Left lung (tissue), 14 donors: ENCODE measurements at places on chromosomes 11 and 22.

DNA sequence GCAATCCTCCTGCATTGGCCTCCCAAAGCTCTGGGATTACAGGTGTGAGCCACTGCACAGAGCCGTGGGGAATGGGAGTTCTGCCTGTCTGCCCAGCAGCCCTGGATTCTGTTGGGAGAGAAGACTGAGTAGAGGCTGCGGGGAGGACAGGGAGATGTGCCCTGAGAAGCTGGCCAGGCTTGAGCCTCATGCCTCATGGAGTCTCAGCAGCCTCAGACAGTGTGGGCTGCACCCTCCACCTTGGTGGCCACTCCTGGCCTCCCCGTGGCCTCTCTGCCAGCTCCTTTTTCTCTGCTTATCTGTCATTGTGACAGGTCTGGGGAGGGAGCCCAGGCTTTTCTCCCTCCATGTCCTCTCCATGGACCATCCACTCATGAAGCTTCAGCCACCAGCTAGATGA lies 43.2 kb downstream of the DKK3 start:
- no peak overlapping the region for H3K4me3 ChIP-seq
- no peak for DNase-seq
- H3K27ac ChIP-seq: no peak overlapping the region
- H3K36me3 ChIP-seq: no peaks in the 10 kb centered on the region
- peaks cover 6% of the 10 kb centered on the region for H3K4me1 ChIP-seq

GRCh38 chr22:36589856-36590255 lies 60.9 kb upstream of the EIF3D start:
- no peaks in the 10 kb centered on the region for H3K4me1 ChIP-seq
- peaks cover 74% of the 10 kb centered on the region for H3K27me3 ChIP-seq
- no peak overlapping the region for H3K27ac ChIP-seq
- DNase-seq: no peak

DNA sequence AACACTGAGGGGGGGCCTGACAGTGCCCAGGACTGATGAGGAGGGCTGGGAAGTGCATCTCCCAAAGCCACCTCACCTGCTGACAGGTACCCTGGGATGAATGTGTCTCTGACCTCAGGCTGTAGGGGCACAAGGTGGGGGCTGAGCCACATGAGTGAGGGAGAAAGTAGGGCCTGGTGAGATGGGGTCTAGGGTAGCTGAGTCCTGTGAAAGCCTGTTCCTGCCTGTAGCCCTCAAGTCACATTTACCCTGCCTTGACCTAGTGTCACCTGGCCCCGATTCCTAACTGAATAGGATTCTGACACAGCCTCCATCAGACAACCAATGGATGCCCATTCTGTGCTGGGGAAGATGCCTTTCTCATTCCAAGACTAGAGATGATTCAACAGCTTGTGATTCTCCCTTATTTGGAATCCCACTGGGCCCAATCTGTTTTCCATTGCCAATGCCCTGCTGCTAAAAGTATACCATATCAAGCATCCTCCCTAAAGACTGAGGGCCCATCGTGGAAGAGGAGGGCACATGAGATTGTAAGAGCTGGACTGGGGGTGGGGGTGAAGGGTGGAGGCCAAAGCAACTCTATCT lies 11.1 kb upstream of the RFPL1 start:
- no peak for DNase-seq
- no peaks in the 10 kb centered on the region for H3K36me3 ChIP-seq
- H3K4me1 ChIP-seq: no peaks in the 10 kb centered on the region

- no peak for DNase-seq
- H3K4me1 ChIP-seq: peaks cover 13% of the 10 kb centered on the region
- H3K27ac ChIP-seq: peak overlapping the region; percentile 86
- no peaks in the 10 kb centered on the region for H3K27me3 ChIP-seq
- no peaks in the 10 kb centered on the region for H3K36me3 ChIP-seq
Observed at GRCh38 chr22:23751441-23751996, 607 bp upstream of the ZNF70 start.

- H3K27me3 ChIP-seq: peaks cover 76% of the 10 kb centered on the region
- DNase-seq: peak; percentile 90
- H3K4me1 ChIP-seq: peaks cover 10% of the 10 kb centered on the region
- no peak overlapping the region for H3K27ac ChIP-seq
- no peaks in the 10 kb centered on the region for H3K36me3 ChIP-seq
- H3K4me3 ChIP-seq: peak overlapping the region; percentile 3
Observed at GRCh38 chr11:128686745-128687177, 7.1 kb upstream of the FLI1 start.

DNA sequence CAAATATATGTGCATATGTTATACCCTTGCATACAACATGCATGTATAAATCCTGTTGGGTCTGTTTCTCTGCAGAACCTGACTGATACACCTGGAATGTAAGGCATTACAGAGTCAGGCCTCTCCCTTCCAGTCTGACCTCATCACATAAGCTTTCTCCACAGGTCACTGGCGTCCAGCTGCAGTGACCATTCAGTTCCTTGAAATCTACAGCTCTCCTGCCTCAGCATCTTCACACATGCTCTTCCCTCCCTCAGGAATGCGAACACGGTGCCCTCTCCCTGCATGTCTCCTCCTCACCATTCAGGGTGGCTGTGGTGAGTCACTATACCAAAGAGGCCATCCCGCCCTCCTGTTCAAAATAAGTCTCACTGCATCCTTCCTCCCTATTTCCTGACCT lies 657.8 kb upstream of the B3GAT1 start:
- no peak overlapping the region for H3K4me3 ChIP-seq
- no peak overlapping the region for H3K27ac ChIP-seq
- no peak for DNase-seq
- H3K4me1 ChIP-seq: no peaks in the 10 kb centered on the region

DNA sequence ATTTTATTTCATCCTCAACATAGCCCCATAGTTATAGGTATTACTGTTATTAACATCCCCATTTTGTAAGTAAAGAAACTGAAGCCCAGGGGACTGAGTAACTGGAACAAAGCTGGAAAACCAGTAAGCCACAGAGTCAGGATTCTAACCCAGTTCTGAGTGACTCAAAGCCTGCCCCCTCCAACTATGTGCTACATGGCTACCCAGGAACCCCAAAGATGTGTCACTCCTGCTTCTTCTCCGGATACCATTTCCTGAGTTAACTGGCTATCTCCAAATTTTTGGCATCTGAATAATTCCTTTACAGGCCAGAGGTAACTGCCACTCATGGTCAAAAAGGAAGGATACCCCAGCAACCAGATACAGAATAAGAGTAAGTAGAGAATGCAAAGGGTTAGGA lies 43.6 kb downstream of the TENM4 start:
- H3K4me1 ChIP-seq: no peaks in the 10 kb centered on the region
- no peaks in the 10 kb centered on the region for H3K36me3 ChIP-seq
- DNase-seq: no peak
- no peak overlapping the region for H3K27ac ChIP-seq
- H3K27me3 ChIP-seq: no peaks in the 10 kb centered on the region
- no peak overlapping the region for H3K4me3 ChIP-seq

DNA sequence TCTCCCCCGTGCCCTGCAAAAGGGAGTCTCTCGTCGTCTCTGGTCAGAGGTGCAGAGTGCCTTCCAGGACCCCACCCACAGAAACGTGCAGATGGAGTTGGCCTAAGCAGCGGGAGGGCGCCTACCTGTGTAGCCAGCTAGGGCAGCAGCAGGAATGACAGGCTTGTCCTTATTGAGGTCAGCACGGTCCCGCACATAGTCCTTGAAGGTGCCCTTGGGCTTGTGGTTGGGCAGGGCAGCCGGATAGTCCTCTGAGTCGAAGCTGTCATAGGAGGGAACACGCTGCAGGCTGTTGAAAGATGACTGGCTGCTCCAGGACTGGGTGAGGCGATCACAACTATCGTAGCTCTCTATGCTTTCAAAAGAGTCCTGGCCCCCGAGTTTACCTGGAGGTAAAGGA lies 107.3 kb downstream of the ETS1 start:
- DNase-seq: no peak
- peak overlapping the region; percentile 68 for H3K27ac ChIP-seq
- no peaks in the 10 kb centered on the region for H3K27me3 ChIP-seq
- H3K4me3 ChIP-seq: no peak overlapping the region
- H3K4me1 ChIP-seq: peaks cover 44% of the 10 kb centered on the region

DNA sequence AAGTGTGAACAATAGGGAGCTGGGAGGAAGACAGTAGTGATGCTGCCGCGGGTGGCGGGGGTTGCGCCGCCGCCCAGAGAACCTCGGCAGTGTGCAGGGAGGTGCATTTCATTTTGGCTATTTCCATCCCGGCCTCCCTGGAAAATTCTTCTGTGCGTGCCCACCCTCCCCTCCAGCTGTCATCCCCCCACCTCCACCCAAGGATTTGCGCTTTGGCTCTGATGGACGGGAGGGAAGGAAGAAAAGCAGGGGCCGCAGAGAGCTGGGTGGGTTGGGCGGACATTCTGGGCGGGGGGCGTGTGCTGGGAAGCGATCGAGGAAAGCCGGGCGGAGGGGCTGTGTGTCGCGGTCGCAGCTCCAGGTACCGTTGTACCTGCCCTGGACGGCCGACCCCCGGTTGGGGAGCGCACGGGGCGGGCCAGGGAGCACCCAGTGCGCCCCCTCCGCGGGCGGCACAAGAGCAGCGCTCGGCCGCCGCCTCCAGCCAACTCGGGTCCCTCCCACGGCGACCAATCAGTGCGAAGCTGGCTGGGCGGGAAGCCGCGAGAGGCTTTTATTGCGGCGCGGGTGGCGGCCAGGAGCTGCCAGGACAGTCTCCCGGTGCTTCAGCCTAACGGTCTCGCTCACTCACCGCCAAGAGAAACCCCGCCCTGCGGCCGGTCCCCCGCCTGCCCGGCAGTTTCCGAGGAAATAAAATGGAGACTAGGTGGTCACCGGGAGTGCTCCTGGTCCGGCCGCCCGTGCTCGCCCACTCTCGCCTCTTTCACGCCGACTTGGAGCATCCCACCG lies 1.6 kb downstream of the NCAM1 start:
- peak overlapping the region; percentile 45 for H3K4me3 ChIP-seq
- peaks cover 15% of the 10 kb centered on the region for H3K4me1 ChIP-seq
- no peak overlapping the region for H3K27ac ChIP-seq
- peaks cover 65% of the 10 kb centered on the region for H3K27me3 ChIP-seq
- DNase-seq: peak; percentile 82

DNA sequence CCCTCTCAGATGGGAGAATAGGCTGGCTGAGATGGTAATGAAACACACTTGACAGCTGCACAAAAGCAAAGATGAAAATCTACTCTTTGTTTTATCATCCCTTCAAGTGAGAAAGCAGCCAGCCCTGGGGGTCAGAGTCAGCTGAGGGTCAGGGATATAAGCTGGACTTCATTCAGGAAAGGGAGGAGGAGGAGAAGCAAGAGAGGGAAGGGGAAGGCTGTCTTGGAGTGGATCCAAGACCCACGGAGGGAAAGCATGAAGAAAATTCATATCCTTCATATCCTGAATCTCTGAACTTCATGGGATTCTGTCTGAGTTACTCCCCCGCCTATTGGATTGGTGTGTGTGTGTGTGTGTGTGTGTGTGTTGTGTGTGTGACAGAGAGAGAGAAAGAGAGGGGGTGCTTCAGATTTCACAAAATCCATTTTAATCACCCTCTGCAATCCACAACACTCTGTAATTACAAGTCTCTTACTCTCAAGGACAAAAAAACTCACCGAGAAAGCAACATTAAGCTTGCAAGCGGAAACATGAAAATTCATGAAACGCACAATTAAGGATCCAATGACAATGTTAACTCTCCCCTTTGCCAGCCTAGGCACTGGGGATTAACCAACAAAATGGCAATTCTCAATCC lies 327.7 kb downstream of the TENM4 start:
- no peak overlapping the region for H3K27ac ChIP-seq
- no peak for DNase-seq
- no peak overlapping the region for H3K4me3 ChIP-seq
- H3K27me3 ChIP-seq: no peaks in the 10 kb centered on the region

DNA sequence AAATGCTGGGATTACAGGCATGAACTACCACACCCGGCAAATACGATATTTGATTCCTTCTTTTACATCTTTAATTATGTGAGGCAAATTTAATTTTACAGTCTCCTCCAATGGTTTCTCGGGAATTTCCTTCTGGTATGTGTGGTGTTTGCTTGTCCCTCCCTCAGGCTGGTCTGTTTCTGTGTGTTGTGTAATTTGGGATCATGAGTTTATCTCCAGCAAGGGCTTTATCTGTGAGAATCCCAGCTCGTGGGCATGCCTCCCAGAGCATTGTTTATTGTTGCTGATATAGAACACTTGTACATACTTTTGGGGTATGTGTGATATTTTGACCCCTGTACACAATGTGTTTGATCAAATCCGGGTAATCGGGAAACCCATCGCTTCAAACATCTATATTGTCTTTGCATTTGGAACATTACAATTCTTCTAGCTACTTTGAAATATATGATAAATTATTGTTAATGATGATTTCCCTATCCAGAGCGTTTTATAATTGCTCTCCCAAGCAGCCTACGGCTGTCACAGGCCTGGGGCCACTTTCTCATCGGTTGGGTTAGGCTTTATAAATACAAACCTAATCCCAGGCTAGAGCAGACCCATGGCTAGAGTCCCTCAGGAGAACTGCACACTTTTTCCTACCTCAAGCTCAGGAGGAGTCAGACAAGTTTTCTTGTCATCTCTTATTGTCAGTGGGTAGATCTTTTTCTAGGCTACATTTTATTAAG lies 15.0 kb upstream of the PRR5 start:
- no peaks in the 10 kb centered on the region for H3K27me3 ChIP-seq
- H3K36me3 ChIP-seq: no peaks in the 10 kb centered on the region
- DNase-seq: peak; percentile 74
- H3K27ac ChIP-seq: no peak overlapping the region
- peaks cover 14% of the 10 kb centered on the region for H3K4me1 ChIP-seq

DNA sequence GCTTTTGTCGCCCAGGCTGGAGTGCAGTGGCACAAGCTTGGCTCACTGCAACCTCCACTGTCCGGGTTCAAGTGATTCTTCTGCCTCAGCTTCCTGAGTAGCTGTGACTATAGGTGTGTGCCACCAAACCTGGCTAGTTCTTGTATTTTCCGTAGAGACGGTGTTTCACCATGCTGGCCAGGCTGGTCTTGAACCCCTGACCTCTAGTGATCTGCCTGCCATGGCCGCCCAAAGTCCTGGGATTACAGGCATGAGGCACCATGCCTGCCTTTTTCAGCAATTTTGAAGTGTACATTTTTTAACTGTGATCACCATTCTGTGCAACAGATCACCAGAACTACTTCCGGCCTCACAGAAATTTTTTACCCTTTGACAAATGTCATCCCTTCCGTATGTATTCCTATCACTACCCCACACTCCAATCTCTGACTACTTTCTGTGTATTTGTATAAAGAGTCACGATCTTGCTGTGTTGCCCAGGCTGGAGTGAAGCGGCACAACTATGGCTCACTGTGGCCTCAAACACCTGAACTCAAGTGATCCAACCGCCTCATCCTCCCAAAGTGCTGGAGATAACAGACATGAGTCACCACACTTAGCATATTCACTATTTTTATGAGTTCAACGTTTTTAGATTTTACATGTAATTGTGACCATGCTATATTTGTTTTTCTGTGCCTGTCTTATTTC lies 44.0 kb downstream of the XKR3 start:
- H3K4me3 ChIP-seq: no peak overlapping the region
- H3K27ac ChIP-seq: no peak overlapping the region
- no peaks in the 10 kb centered on the region for H3K27me3 ChIP-seq
- no peaks in the 10 kb centered on the region for H3K36me3 ChIP-seq

DNA sequence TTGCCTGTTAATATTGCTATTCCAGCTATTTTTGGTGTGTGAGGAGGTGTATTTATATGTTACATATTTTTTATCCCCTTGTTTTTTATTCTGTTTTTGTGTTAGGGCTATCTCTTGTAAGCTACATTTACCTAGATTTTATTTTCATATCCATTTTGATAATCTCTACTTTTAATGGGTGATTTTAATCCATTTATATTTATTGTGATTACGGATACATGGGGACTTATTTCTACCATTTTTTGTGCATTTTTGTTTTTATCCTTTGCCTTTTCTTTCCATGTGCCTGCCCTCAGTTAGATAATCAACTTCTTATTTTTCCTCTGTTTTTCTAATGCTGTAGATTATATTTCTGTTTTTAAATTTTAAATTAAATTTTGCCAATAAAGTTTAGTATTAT lies 28.3 kb downstream of the PDHX start:
- no peaks in the 10 kb centered on the region for H3K4me1 ChIP-seq
- H3K36me3 ChIP-seq: no peaks in the 10 kb centered on the region
- H3K27ac ChIP-seq: no peak overlapping the region
- DNase-seq: no peak
- no peak overlapping the region for H3K4me3 ChIP-seq
